ENCODE measurements at places on chromosomes 6 and 20.

DNA sequence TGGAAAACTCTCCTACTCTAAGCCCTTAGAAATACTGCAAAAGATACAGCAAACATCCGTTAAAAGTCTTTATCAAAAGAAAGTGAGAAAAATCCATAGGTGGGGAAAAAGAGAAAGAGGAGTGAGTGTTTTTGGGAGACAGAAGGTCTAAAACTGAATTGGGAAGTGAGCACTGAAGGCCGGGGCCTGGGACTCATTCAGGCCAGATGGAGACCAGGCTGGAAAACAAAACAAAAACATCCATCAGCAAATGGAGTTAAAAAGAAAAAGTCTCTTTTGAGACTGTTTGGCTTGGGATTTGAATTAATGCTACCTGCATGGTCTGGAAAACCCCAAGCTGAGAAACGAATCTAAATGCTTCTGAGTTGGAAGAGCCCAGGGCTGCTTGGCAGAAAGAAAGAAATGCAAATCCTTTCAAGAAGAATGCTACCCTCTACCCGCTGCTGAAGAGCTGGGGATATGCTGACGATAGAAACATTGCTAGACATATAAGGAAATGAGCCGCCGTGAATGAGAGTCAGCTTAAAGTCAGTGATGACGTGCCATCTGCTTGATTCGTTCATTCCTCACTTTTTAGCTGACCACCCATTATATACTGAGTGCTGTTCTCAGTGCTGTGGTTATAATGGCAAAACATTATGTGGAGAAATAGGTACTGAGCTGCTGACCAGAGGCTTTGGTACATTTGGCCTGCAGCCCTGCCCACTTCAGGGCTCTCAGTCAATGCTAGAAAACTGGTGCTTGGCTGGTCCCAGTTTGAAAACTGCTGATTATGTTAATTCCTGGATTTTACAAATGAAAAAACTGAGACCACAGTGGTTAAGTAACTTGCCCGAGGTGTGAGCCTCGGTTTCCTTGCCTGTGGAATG is 28.0 kb upstream of the TULP4 start:
- DNase-seq: no peak

- no peak for DNase-seq
Observed at GRCh38 chr20:64168381-64169090, 4.3 kb downstream of the MYT1 start.

DNA sequence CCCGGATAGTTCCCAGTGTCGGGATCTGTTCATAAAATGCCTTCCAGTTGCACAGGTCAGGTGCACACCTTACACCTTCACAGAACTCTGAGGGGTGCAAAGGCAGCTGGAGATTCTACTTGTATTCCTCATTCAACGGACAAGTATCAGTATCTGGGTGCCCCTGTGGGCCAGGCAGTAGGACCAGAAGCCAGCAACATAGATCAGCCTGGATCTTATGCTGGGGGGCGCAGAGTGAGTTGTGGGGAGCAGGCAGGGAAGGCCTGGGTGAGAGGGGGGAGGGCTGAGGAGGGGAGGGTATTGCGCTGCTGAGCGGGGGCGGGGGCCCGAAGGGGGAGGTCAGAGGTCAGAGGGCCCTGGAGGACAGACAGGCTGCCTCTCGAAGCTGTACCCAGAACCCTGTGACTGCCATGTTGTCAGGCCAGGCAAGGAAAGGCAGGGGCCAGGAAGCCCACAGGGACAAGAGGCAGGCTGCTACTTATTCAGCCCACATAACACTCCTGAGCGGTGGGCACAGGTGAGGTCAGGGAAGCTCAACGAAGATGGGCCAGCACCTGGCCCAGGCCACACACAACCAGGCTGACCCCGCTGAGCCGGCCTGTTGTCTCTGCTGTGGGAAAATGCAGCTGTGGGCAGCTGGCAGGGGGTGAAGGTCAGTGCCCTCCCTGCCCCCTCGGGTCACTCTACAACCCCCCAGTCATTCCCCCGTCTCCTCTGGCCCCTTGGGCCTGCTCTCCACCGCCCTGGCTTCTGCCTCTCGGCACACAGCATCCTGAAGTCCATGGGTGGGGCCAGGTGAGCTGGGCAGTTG is 1.1 kb downstream of the OPRL1 start:
- DNase-seq: no peak

GRCh38 chr6:168971549-168971948 is 282.1 kb downstream of the THBS2 start:
- DNase-seq: no peak

DNA sequence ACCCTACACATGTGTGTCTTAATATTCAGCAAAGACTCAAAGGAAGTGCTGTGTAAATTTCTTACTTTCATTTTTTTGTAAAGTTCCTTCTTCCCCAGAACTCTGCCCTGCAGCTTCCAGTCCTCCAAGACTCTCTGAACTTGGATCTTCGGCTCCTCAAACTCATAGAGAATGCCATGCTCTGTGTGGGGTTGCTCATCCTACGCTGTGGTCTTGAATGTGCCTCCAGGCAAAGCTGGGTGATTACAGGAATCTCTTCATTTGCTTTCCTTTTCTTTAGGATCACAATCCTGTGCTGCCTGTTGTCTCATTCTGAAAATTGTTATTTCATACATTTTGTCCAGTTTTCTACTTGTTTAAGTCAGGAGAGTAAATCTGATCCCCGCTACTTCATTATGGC is 14.5 kb upstream of the CDC5L start:
- peak; percentile 29 for DNase-seq

GRCh38 chr6:37865504-37865903 is 46.0 kb downstream of the ZFAND3 start:
- DNase-seq: no peak

- no peak for DNase-seq
Observed at GRCh38 chr6:75296811-75297779, 12.5 kb upstream of the TMEM30A start.

DNA sequence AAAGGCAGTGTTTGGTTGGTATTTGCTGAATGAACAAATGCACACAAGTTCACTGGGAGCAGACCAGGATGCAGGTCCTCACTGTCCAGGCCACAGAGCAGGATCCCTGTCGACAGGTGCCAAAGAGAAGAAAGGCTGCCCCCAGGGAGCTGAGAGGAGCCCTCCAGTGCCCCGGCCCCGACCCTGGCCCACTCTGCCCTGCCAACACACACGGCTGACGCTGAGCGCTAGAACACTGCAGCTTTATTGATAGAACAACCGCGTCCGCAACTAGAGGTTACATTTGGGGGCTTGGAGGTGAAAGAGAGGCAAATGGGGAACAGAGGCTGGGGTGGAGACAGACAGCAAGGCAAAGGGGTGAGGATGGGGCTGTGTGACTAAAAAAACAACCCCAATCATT is 65.4 kb downstream of the MDGA1 start:
- no peak for DNase-seq

DNA sequence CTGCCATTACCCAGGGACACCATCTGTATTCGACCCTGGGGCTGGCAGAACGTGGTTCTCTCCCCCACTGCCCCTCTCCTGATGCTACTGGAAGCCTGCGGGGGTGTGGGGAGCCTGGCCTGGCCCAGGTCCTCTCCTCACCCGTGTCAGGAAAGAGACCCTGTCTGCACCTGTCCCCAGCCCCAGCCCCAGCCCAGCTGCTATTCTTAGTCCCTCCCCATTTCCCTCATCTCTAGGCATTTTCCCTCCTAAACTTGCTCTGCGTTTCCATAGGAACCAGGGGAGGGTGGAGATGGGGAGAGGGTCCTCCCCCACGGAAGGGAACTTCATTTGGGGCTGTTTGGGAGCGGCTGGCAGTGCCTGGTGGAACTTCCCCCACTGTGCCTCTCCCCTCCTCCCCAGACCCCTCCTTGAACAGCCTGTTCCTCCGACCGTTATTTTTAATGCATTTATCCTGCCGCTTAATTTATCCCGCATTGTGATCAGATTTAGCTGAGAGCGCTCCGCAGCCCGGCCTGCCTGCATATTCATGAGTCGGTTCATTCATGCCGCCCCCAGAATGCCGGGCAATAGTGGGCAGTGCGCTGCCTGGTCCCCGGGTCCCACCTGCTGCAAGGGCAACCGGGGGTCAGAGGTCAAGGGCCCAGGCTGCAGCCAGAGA is 31.8 kb upstream of the DLGAP4 start:
- no peak for DNase-seq

DNA sequence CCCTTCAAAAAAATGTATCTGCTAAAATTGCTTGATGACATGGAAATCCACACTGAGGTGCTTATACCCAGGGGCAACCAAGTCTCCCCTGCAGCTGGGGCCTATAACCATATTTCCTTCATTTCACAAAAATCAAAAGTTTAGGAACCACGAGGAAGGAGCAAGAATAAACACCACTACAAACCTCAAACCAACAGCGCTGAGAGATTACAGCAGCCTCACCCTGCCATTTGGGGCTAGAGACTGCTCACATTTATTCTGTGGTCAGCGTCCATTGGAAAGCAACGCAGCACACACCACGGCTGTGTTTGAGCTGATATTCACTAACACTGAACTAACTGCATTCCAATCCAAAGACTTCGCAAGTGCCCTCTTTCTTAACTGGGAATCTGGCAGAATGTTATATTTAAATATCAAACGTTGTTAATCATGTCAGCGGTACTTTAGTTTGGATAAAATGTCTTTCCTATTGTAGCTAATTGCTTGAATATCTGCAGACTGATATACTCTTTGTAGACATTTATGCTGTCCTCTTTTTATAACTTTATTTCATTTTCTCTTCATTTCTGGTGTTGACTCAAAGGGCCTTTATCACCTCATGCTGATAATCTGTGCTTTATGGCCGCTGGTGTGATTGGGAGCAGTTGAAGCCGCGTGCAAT is 94.6 kb downstream of the FOXA2 start:
- no peak for DNase-seq

DNA sequence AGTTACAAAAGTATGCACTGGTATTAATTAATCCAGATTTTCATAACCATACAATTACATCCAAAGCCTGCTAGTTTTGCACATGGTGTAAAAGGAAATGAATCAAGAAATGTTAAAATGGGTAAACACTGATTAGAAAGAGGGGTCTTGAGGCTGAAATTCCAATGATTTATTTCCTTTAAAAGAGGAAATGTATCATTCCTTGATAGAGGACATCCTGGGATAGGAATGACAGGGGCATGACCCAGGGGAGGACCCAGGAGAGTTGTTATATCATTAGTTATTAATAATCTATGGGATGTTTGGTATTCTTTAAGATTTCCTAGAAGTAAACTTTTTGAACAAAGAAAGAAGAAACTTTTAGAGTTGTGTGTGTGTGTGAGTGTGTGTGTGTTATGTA is 18.2 kb downstream of the AK9 start:
- no peak for DNase-seq

Data from HTR-8/SVneo (cell line).